CD4-positive, alpha-beta T cell treated with Interleukin-17A for 4 hours (primary cell): ENCODE measurements at places on chromosomes 7 and 10.
A peak's percentile ranks its signal among the peaks of the same experiment; 100 is the strongest.

DNA sequence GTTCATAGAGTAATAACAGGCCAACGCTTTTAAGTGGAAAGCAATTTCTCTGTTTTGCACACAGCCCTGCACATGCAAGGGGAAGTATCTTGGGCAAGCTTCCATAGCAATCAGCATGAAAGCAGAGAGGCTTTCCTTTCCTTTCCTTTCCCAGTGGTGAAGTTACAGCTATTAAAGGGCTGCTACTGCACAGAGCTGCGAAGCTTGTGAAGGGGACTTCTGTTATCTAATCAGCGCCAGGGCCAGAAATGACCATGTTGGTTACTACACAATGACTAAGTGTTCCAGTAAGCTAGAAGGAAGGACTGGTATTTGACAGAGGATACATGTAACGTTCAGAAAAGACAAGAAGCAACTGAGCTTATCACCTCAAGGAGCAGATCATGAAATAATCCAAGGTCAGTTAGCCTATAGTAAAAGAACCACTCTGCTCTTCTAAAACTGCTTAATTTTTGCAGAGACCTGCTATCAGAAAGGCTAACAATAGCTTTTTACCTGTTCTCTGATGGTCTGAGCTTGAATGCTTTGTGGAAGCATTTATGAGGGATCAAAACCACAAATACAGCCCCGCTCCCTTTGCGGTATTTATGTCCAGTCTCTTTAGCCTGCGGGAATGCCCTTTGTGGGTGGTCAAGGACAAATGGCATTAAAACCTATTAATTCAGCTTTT lies 45.9 kb downstream of the SGMS1 start:
- DNase-seq, result no peak

DNA sequence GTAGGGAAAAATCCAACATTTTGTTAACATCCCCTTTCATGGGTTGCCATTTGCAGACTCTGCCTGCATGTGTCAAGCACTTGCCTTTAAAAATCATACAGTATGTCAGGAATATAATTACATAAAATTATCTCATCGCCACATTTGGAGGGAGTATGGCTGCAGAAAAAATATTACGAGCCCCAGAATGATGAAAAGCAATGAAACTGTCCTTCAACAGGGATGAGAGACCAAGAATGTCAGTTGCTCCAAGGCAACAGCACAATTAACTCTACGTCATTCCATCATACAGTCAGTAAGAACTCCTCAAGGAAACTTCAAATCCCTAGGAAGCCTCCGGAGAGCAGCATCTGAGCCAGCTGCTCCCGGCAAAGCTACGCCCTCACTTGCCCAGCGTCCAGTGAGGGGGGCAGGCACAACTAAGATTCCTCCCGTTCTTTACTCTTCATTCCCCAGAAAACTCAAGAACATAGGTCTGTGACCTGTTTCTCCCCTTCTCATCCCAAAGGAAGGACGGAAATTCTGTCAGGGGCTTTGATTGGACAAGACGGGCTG lies 132.9 kb downstream of the ANLN start:
- DNase-seq, result no peak

GRCh38 chr10:126409821-126410220 lies 21.5 kb upstream of the ADAM12 start:
- no peak for DNase-seq

DNA sequence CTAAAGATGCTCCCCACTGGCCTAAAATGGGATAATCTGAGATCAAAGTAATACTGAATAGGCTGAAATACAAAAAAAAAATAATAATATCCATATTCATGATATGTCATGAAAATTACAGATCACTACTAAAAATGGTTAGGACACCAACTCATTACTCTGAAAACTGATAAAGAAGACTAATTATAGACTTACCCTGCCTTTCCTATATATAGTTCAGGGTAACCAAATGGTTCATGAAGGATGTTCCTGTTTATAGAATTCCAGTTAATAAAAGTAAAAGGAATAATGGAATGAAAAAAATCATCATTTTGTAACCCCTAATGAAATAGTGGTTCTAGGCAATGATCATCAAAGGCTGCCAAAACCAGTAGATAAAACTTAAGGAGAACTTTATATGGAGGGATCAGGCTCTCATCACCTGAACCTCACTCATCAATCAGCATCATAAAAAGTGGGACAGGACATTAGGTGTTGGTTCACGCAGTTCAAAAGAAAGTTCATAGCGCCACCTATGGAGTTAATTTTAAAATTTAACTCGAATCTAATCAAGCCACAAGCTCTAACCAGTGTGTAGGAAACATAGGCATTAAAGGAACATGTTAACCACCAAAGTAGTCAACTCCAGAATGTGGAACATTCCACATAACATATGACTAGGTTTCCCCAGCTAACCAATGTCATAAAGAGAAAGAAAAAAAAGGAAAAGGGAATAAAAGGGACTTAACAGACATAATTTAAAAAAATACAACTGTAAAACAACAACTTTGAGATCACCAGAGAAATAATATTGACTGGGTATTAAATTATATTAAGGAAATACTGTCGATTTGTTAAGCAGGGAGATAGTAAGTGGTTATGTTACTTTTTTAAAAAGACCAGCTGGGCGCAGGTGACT lies 35.7 kb downstream of the P4HA1 start:
- no peak for DNase-seq

- peak; percentile 26 for DNase-seq
Observed at GRCh38 chr7:13908667-13909397, 80.6 kb downstream of the ETV1 start.

DNA sequence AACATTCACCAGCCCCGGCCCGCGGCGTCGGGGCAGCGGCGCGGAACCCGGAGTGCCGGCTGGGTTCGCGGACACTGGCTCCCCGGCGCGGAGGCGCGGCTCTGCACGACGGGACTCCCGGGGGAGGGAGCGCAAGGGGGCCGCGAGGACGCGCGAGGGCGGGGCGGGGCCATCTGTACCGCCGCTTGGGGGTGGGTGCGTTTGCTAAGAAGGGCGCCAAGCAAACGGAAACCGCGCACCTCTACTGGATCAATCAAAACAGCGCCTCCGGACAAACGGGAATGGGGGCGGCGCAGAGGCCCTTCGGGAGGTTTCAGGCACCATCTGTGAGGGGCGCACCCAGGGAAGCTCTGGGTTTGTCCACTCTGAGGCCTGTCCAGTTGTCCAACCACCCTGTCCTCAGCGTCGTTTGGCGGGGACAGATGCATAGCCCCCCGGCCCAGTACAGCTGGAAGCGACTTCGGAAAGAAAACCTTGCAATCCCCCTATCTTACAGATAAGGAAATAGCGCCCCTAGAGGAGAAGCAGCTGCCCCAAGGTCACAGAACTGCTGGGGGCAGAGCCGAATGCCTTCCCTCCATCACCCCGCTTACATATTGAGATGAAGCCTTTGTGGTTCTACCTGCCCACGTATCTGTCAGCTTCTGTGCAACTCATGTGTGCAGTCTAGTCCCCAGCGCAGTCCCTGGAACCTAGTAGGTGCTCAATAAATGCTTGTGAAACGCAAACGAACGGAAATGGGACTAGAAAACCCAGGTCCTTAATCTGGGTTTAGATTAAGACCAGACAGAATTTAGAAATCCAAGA lies 10.7 kb upstream of the SLIT1 start:
- peak; percentile 80 for DNase-seq
